RKO (cell line): ENCODE measurements at places on chromosomes 6 and 20.

DNA sequence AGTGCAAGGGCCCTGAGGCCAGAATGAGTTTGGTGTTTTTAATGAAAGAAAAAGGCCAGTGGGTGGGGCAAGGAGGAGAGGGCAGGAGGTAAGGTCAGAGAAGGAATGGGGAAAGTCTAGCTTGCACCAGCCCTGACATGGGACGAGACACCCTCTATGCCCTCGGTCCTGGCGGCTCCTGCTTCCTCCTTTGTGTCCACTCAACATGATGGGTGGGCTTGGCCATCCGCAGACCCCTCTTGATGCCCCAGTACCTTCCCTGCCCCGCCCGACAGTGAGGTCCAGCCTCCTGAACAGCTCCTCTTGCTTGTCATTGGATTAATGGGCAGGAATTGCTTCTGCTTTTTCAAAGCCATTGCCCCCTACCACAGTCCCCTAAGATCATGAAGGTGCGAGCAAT, 33.6 kb upstream of the ANGPT4 start:
- no peak for DNase-seq

- no peak for DNase-seq
Observed at GRCh38 chr6:5941188-5941587, 65.5 kb downstream of the NRN1 start.

- DNase-seq: no peak
Observed at GRCh38 chr6:163554663-163555062, 140.1 kb downstream of the QKI start.

DNA sequence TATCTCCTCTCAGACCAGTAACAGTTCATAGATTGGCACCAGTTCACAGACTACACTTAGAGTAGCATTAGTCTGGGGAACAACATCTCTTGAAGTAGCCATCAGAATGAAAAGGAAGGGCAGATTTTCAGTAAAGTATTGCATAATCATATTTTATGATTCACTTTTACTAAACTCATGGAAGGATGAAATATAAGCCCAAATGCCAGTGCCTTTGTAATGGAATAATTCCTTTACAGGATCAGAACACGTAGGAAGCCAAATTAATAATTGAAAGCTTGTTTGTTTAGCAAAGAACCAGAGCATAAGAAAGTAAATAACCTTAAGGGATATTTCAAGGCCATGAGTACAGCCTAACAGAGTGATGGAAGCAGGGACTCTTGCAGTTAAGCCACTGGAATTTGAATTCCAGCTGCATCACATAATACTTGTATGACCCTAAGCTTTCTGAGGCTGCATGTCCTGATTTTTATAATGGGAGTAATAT, 11.4 kb upstream of the LOC128125822 start:
- no peak for DNase-seq

DNA sequence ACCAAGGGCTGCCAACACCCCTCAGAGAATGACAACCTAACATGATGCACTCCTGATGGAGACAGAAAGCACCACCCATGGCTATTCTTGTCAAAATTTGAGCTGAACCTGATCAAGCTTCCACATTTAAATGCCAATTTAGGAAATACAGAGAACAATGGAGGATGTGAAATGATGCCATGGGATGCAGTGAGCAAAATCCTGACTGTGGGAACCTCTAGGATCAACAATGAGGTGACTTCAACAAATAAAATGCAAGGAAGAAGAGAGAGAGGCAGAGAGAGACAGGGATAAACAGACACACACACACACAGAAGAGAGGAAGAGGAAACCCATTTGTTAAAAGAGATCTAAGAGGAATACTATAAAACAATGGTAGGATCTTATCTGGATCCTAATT, 119.6 kb upstream of the NUP153 start:
- no peak for DNase-seq

- no peak for DNase-seq
Observed at GRCh38 chr6:44897316-44897715, 430.8 kb upstream of the RUNX2 start.

DNA sequence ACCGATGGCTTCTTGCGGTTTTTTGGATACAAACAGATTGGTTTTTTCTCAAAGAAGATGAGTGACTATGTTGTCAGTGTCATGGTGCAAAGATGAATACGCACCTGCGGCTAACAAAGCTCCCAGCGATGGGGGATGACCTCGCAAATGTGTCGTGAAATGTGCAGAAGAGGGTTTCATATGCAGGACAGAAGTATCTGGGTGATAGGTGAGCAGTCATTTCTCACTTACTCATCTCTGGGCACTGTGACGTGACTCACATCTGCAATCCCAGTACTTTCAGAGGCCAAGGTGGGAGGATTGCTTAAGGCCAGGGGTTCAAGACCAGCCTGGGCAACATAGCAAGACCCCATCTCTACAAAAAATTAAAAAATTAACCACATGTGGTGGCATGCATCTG, 216.3 kb downstream of the ERMARD start:
- DNase-seq: no peak

DNA sequence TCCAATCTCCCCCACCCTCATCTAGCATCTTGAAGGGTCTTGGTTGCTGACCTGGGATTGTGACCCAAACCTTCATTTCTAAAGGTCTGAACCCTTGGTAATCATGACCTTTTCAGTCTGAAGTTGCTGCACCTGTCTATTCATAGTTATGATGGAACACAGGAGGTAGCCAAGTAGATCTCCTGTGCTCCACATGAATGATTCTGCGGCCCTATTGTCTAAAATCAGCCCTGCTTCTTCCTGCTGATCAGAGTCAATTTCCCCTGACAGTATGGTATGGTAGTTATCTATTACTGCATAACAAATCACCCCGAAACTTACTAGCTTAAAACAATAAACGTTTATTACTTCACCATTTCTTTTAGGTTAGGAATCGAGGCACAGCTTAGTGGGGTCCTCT, 9.0 kb downstream of the OR2B6 start:
- no peak for DNase-seq

GRCh38 chr6:134309983-134310605, 7.8 kb downstream of the SGK1 start:
- DNase-seq: no peak

DNA sequence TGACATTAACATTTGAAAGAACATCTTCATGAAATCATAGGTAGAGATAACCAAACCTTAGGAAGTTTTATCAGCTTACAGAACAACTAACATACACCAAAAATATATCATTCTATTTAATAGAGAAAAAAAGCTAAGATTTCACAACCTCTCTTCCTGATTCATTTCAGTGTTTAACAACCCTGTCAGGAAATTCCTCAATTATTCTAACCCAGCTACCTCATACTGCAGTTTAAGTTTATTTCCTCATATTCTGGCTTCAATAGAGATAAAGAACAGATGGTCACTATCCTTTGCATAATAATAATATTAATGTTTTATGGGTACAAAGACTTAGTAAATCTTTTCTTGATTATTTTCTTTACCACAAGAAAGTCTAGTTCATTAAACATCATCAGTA, 112.9 kb upstream of the HSF2 start:
- no peak for DNase-seq
